ENCODE measurements at places on chromosomes 7 and 10.

GRCh38 chr10:26779176-26779860, 81.4 kb downstream of the ABI1 start:
- no peak for DNase-seq

GRCh38 chr7:70487428-70487827, 644.5 kb upstream of the GALNT17 start:
- DNase-seq = no peak

DNA sequence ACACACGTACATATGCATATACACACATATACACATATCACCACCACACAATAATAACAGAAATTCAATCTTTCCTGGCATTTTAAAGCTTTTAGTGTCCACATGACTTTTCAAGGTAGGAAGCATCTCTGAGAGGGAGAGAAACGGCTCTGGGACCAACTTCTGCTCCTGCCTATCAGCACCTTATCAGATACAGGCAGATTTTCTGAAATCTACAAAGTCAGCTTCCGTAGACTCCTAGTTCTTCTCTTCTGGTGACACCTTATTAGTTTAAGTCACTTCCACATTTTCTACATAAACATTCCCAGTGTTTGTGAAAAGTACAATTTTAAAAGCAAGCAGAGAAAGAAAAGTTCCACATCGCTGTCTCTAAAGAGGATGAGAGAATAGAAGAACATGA, 74.5 kb downstream of the ZNF22 start:
- DNase-seq = no peak

- no peak for DNase-seq
These were observed 235.6 kb downstream of the MGMT start for GRCh38 chr10:129702605-129703004.

DNA sequence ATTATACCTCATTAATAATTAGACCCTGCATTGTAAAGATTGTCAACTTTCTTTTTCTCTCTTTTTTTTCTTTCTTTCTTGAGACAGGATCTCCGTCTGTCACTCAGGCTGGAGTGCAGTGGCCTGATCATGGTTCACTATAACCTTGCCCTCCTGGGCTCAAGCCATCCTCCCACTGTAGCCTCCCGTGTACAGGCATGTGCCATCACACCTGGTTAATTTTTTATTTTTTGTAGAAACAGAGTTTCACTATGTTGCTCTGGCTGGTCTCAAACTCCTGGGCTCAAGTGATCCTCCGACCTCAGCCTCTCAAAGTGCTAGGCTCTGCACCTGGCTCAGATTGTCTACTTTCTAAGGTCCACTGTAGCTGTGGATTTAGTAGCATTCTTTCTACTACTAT, 50.7 kb downstream of the MDFIC start:
- DNase-seq = no peak

GRCh38 chr7:108093851-108094331, 36.3 kb downstream of the LAMB4 start:
- DNase-seq = no peak

DNA sequence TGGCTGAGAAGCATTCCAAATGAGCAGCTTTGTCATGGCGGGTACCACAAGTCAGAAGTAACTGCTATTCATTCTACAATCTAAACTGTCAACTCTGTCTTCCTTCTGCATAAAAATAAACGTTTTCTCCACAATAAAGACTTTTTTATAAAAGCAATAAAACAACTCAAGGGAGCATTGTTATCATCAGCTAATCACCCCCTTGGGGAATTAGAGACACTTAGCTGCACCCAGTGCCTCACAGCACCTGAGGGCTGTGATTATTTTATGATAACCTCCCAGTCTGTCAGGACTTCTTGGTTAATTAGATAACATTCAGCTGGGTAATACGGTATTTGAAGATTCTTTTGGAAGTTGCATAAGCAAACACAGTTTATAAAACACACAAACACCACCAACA, 155.6 kb downstream of the PPP1R3A start:
- DNase-seq = no peak

- DNase-seq = no peak
These were observed 89.9 kb upstream of the MACROH2A2 start for GRCh38 chr10:69962746-69963135.

GRCh38 chr10:10869592-10869991, 148.1 kb upstream of the CELF2 start:
- DNase-seq = no peak

DNA sequence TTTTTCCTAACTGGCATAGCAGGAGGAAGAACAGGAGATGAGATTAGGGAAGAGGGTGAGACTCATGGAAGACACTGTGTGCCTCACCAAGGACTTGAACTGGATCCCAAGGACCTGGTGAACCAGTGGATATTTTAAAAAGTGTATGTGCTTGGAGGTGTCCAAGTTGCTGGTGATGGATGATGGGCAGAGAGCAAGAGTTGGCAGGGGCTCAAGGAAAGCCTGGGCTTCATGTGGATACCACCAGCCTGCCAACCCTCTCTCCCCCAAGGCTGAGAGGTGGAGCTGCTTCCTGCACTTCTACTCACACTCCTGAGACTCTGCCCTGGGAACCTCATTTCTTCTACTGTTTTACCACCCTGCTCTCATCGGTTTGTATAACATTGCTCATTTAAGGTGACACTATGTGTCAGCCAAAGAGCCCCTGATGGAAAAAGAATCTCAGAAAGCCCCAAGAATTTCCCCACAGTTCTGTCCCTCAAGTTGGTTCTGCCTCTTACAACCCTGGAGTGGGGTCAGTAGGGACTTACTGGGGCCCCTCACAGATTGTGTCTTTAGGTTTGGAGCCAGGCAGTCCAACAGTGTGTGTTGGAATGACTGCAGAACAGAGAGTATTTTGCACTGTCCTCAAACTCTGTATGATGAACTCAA, 56.2 kb upstream of the PDCD4 start:
- no peak for DNase-seq

DNA sequence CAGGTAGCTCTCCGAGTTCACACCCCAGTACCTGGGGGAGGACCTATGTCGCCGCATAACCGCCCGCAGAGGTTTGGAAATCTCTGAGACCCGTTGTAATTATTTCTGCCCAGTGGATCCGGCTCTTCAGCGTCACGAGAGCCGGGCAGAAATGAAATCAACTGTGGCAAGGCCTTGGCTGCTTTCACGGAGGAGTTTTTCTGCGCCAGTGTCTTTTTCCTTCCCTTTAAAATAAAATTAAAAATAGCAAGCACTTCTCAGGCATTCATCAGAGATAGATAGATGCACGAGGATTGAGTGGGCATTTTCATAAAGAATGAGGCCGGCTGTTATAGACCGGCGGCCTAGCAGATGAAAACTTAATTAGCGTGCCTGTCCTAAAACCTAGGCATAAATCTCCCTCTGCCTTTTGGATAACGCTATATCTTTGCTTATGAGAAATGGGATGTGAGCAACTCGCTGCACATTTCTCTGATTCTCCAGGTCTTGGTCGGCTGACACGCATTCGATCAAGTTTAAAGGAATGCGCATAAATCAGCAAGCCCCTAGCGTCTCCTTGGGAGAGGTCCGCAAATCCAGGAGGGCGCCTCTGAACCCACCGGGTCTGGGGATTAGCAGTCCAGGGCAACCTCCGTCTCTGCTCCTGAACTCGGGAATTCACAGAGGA, 6.4 kb downstream of the HOXA13 start:
- no peak for DNase-seq

DNA sequence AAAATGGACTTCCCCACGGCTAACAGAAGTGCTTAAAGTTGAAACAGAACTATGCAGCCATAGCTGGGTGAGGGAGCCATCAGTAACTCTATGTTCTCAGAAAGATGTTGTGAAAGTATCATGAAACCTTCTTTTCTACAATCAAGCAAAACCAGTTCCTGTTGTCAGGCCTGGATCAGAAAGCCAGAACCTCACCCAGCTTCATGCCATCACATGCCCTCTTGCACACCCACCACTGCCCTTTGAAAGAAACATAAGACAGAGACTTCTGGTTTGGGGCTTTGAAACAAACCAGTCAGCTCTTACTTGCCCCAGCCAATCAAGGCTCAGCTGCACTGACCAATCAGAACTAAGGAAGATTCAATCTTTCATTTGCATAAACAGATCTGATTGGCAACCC, 230.8 kb upstream of the FERD3L start:
- no peak for DNase-seq

GRCh38 chr10:52609626-52610240, 162.9 kb downstream of the MBL2 start:
- DNase-seq = no peak

DNA sequence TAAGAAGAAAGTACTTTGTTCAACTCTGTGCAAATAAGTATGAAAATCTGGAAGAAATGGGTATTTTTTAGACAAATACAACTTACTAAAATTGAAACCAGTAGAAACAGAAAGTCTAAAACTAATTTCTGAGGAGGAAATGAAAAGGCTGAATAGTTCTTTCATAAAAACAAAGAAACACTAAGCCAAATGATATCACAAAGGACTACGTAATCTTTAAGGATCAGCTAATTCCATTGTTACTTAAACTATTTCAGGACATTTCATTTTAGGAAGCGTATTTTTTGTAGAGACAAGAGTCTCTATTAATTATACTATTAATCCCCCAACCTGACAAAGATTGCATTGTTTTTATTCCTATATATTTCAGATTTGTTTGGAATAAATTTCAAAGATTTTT, 11.2 kb upstream of the CCSER2 start:
- no peak for DNase-seq

DNA sequence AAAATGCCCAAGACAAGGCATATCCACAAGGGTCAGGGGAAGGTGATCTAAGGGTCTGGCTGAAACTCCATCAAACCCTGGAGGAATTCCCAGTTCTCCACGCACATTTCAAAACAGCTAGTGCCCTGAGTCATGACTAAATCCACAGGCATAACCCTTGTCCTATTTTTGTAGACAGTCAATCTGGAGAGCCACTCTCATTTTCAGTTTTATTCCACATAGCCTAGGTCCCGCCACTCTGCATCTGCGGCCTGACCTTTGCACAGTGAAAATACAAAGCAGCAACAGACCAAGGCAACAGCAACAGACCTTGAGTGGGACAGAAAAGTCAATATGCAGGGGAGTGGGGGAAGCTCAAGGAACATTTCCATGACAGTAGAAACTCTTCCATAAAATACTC, 201.4 kb upstream of the NPVF start:
- no peak for DNase-seq

DNA sequence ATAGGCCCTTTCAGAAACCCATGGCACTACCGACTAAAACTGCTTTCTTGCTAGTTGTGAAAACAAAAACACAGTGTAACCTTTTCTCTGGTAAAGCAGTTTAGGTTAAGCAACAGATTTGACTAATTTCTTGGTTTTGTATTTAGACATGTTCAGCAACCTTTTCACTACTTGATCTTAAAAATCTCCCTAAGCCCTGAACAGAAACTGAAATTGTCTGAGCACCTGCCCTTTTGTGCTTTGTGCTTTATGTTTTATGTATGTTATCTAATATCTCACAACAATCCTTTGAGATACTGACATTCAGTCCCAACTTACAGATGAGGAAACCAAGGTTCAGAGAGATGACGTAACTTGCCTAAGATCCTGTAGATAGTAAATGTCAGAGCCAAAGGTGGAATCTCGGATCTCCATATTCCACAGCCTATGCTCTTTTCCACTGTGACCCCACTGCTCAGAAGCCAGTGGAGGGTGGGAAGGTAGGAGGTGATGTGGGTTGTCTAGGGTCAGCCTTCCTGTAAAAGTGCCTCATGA, 146.6 kb downstream of the LCOR start:
- no peak for DNase-seq

GRCh38 chr7:96181174-96181573, 140.7 kb downstream of the SLC25A13 start:
- no peak for DNase-seq

DNA sequence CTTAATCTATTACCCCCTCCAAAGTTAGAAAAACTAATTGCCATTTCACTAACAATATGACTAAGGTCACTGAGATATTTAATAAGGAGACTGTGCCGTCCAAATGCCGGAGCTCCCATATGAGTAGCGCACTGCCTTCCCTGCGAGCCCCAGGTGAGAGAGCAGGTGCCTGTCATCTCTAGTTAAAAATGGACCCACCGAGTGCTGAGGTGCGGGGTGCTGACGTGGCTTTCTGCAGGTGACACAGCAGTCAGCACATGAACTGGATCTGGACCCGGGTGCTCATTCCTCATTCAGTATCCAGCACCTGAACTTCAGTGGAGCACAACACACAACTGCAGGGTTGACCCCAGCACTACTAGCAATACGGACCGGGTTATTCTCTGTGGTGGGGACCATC, 138.0 kb upstream of the NPS start:
- DNase-seq = no peak

DNA sequence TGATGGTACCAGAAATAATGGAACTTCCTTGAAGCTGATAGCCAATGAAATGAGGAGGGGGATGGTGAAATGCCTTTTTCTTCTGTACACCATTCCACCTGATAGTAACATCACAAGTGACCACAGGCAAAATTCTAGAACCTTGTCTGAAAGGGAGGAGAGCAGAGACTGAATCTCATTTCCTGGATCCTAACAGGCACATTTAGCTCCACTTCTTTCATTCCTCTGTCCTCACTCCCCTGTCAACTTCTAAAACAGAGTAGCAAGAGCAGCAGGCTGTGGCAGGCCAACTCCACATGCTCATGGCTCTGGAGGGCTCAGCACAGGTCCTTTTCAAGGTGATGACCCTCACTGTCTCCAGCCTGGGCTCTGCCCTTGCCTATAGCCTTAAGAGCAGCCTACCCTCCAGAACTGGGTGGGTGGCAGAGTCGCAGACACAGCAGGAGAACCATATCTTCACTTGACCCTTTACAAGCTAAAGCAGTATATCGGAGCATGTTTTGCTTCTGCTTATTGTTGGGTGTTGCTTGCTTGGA, at the start of gene LRRC18:
Gene LRRC18 (minus strand): TSS at position 51 of the 536 bp plus-strand sequence. CDS start 25,685 bp downstream, outside the sequence.
- DNase-seq = no peak

DNA sequence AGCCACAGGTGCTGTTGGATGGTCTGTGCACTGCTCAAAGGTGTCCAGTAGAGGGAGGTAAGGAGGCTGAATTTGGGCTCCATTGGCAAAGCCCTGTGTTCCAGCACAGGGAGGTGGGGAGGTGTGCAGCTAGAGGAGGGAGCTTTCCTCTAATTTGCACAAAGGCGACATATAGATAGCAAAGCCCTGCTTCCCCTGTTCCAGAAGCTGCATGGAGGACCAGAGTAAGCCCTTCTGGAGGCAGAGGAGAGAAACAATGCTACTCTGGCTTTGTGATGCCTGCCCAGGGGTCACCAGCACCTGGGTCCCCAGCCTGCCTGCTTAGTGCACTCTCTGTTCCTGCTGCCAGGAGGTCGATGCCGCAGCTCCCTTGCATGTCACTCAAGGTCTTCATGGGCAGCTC, 3.4 kb upstream of the ARHGAP22 start:
- DNase-seq = no peak

DNA sequence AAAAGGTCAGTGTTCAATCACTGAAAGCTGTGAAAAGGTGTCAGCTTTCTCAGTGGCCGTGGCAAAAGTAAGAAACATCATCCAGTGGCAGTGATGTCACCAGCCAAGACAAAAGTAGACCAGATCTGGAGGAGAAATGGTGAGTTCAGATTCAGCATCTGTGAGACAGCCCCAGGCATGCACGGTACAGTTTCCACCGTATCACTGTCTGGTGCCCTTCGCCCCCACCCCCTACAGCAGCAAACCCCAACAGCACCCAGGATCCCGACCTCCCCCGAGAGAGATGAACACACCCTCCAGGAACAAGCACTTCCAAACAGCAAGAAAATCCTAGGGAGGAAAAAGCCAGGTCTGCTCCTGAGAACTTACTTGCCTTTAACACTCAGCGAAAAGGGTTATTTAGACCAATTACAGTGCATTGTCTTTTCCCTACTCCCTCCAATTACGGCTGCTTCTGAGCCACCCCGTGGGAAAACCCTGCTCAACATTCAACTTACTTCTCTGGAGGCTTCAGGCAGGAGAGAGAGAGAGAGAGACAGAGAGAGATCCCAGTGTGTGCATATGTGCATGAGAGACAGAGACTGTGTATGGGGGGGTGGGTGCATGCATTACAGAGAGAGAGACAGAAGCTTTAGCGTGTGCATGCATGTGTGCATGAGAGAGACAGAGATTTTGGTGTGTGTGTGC, 189.6 kb downstream of the GRID1 start:
- no peak for DNase-seq
